Hypothalamus (tissue), 51 donors: ENCODE measurements at places on chromosomes 11 and 22.

- no peak for DNase-seq
Measured at GRCh38 chr11:75029836-75030631, 41.3 kb downstream of the NEU3 start.

GRCh38 chr11:72301486-72301885 lies 57.5 kb upstream of the PHOX2A start:
- DNase-seq: no peak

- DNase-seq: no peak
Measured at GRCh38 chr22:38006906-38007305, 22.6 kb upstream of the SOX10 start.

GRCh38 chr11:64856382-64857227 lies 12.2 kb upstream of the CDC42BPG start:
- DNase-seq: peak; percentile 26

- DNase-seq: no peak
Measured at GRCh38 chr11:34756591-34756990, 135.7 kb downstream of the EHF start.

GRCh38 chr22:44555597-44555996 lies 57.6 kb upstream of the RTL6 start:
- no peak for DNase-seq

GRCh38 chr22:44025171-44026065 lies 1.3 kb downstream of the PARVB start:
- no peak for DNase-seq

DNA sequence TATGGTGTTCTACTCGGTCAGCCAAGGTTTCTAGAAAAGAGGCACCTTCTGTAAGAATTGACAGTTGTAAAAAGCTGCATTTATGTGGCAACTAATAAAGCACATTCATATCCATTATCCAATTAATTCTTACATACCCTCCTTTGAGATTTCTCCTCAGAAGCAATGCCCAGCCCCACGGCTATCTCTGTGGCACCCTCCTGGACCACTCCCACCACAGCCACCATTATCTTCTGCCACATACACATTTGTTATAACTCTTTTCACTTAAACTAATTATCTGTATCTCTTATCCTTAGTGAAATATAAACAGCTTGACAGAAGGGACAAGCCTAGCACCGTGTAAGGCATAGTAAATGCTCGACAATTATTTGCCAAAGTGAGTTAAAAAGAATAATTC lies 48.5 kb downstream of the PAK1 start:
- no peak for DNase-seq

GRCh38 chr11:123200264-123200663 lies 5.2 kb upstream of the CLMP start:
- DNase-seq: no peak

DNA sequence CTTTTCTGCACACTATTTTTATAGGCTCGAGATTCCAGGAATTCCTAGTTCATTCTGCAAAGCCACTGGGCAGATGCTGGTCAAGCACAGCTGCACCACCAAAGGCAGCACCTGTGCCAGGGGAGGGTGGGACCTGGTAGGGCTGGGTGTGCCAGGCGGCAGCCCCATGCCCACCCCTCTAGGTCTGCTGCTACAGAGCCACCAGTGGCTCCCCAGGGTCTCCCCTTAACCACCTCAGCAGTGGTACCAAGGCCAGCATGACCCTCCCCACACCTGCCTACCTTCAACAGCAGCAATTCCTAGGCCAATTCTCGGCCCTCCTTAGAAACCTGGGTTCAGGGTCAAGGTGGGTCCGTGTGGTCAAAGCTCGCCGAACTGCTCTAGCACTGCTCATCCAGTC lies 39.5 kb downstream of the PHF21B start:
- no peak for DNase-seq

DNA sequence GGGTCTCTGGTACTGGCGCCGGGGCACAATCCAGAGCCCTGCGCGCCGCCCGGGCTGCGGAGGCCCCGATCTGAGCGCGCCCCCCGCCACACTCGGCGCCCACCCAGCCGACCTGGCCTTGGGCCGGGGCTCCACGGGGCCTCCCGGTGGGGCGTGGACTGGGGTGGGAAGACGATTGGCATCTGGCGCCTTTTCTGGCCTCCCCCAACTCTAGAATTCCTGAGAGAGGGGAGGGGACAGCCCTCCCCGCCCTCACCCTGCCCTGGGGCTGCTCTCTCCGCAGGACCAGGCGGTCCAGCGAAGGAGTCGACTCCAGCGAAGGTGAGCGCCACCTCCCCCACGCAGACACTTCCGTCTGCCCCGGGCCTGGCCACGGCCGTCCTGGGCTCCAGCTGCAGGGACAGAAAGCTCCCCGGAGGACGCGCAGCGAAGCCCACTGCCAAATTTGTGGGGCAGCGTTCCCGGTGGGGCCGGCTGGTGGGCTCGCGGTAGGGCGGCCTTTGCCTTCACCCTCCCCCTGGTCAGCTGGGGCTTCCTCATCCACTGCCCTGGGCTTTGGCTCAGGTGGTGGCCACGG lies 593 bp downstream of the SSH3 start:
- no peak for DNase-seq

DNA sequence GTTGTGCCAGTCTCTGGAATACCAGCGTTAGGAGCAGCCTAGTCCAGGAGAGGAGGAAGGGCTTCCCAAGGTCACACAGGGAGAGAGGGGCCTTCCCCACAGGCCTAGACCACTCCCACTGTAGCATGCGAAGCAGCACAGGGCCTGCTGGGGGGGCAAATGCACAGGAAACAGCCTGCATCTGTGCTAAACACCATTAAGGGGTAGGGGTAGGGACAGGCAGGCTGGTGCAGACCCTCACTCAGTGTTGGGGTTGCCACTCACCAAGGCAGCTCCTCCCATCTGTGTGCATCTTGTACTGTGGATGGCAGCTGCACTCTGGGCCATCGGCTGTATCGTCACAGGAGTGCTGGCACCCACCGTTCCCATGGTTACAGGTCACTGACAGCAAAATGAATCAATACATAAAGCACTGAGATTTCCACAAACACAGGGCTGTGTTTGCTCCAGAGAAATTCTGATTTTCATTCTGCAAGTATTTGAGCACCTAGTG lies 24.9 kb downstream of the SCUBE2 start:
- DNase-seq: no peak

DNA sequence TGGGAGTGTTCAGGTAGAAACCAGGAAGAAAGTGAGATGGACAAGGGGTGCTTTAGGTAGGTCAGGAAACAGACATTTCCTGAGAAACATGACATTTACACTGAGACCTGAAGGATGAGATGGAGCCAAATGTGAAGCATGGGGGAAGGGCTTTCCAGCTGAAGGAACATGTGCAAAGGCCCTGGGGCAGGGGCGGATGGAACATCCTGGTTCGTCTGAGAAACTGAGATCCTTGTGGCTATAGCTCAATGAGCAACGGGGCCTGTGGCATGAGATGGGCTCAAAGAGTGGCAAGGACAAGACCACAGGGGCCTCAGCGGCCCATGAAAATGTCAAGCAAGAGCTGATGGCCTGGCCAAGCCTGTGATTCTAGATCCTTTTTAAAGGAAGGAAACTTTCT lies 127.4 kb downstream of the DSCAML1 start:
- no peak for DNase-seq

GRCh38 chr22:36123673-36124630 lies 36.6 kb downstream of the APOL3 start:
- peak; percentile 63 for DNase-seq

DNA sequence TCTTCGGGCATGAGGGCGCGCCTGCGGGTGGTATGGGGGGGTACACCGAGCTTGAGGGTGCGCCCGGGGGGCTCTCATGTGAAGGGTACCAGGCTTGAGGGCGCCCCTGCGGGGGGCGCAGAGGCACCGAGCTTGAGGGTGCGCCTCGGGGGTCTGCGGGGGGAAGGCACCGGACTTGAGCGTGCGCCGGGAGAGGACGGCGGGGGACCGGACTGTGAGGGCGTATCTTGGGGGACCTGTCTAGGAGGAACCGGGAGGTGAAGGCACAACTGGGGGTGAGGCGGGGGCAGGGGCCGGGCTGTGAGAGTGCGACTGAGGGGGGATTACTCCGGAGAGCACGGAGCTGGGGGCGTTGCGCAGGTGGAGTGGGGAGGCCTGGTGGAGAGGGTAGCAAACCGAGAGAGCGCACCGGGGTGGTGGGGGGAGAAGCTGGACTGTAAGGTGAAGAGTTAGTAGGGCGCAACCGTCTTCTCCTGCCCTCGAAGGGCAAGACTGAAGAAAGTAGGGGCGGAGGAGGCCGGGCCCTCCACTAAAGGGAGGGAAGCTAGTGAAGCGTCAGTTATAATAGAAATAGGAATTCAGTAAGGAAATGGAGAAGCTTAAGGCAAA lies 1.1 kb upstream of the DDX6 start:
- no peak for DNase-seq
